Central memory CD4-positive, alpha-beta T cell (primary cell): ENCODE measurements at places on chromosomes 6 and 20.
A peak's percentile ranks its signal among the peaks of the same experiment; 100 is the strongest.

DNA sequence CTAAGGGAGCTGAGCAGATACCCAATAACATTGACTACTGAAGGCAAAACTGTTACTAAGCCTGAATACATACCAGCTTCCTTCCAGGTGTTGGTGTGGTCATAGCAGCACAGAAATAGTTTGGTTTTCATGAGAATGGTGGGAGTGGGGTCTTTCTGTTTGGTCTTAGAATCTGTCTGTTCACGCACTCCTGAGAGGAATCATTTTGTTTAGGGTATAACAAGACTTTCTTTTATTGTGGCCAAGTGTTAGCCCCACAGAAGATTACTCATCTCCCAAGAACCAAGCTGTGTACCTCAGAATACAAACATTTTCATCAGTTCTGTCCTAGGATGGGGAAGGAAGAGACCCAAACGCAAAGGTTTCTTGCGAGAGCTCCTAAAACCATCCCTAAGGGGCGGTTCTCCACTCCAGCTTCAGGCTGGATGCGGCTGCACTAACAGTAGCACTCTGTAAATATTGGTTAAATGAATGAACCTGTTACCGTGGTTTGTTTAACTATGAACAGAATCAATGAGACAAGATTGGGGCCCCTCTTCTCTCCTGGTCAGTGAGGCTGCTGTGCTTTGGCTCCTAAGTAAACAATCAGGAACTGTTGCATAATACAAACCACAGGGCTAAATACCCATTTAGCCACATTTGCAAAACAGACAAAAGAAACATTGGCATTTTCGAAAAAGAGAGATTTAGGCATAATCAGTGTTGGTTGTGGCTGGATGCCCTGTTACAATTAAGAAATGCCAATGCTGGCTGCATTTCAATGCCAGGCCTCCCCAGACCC, 44.9 kb downstream of the SNAP25 start:
- DNase-seq, result no peak

DNA sequence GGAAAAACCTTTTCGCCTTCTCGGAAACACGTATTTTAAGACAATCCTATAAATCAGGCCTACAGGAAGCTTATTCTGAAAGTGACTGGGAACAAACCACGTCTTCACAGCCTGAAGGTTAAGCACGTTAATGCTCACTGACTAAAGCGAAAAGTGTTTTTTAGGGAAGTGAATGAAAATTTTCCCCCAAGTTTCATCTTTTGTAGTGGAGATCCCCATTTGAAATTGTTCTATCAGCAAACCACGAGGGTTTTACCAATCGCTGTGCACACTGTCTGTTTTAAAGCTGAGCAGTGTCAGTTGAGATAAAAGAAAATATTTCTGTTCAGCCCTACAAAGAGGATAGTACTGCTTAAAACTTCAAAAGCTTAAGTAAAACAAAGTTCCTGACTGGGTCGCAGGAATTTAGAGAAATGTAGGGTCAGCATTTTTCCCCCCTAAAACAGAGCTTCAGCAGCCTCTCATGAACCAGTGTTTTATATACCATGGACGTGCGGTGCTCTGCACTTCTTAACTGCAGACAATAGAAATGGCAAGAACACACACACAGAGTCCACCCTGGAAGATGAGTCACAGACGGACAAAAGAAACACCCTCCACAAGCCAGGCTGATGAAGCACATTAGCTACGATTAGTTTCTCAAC, 34.9 kb downstream of the SLC22A23 start:
- no peak for DNase-seq

DNA sequence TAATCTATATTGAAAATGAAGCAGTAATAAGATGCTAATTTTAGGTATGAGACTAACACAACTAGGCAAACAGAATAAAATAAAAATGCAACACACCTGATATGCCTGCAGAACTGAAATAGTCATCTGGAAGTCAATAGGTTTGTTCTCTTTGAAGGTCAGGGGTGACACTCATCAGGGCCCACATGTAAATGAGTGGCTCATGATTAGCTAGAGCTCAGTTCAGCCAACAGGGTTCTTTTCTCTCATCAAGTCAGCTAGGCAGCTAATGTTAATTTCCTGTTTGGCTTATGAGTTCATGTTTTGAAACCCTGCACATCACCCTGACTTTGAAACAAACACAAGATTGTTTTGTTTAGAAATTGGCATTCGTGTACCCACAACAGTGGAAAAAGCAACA, 23.8 kb downstream of the SMLR1 start:
- DNase-seq, result no peak

DNA sequence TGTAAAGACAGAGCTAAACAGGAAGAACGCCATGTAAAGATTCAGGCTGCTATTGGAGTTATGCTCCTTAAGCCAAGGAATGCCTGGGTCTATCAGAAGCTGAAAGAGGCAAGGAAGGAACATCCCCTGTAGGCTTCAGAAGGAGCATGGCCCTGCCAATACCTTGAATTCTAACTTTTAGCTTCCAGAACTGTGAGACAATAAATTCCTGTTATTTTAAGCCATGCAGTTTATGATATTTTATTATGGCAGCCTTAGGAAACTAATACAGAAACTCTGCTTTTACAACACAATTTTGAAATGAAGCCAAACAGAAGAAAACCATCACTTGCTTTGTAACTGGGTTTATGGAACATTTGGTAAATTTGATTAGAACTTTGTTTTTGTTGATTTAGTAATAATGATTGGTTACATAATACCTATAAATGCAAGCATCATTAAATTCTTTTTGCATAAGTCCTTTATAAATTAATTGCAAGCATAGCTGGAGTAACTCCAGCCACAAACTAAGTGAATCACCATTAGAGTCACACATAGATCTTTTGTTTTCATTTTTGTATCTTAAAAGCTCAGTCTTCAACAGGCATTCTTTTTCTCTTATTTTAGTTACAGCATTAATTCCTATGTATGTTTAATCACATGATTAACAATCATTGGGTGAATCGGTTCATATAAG, 33.5 kb upstream of the TSPYL1 start:
- no peak for DNase-seq

- DNase-seq, result no peak
Measured at GRCh38 chr6:155256122-155256795, 7.6 kb upstream of the CLDN20 start.

DNA sequence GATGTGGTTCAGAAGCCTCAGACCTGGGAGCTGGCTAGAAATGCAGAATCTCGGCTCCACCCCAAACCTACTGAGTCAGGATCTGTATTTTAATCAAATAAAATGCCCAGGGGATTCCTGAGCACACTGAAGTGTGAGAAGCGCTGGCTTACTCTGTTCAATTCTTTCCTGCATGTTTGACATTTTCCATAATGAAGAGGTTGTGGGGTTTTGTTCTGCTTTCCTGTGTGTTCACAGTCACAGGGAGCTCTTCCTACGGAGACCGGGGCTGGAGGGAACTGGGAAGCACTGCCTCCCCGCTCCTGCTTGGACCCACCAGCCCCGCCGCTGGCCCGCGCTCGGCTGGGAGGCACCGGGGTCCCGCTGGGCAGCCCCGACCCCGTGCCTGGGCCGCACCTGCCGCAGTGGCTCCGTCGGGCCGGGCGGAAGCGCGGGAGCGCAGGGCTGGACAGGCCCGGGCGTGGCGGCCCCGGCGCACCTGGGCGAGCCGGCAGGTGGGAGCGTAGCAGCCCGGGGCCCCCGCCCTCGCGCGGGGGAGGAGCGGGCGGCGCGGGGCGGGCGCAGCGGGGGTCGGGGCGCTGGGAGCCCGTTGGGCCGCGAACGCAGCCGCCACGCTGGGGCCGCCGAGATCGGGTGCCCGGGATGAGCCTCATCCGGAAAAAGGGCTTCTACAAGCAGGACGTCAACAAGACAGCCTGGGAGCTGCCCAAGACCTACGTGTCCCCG, at the start of gene MAPK13:
TSS of gene MAPK13 (plus strand) at position 573 of the 726 bp plus-strand sequence. CDS start at position 643, 70 bp downstream.
- no peak for DNase-seq

DNA sequence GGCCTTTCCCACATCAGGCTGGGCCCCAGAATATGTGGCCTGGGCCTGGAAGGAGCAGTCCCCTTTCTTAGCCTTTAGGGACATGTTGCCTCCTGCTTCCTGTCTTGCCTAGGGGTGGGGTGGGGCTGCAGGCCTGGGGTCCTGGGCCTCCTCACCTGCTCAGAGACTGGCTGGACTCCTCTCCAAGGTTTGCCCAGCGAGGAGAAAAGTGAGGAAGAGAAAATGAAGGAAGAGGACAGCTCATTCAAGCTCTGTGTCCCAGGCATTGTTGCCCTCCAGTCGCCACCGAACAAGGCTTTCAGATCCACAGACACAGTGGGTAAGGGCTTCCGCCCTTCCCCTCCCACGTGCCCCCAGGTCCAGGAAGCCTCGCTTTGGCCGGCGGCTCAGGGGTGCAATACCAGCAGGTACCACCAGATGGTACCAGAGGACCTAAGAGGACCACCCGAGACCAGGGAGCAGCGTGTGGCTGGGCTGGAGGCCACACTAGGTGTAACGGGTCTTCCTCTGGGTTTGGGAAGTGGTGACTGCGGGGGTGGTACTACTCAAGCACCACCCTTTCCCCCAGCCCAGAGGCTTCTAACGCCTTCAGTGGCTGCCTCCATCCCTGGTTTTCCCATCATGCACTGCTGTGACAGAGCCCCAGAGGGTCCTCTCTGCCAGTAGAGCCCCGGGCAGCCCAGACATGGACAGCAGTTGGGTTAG, 5.5 kb upstream of the BAK1 start:
- peak; percentile 79 for DNase-seq

- DNase-seq, result no peak
Measured at GRCh38 chr6:56962441-56962840, 7.5 kb downstream of the BEND6 start.

GRCh38 chr6:44359973-44360372, 17.5 kb downstream of the SPATS1 start:
- no peak for DNase-seq

DNA sequence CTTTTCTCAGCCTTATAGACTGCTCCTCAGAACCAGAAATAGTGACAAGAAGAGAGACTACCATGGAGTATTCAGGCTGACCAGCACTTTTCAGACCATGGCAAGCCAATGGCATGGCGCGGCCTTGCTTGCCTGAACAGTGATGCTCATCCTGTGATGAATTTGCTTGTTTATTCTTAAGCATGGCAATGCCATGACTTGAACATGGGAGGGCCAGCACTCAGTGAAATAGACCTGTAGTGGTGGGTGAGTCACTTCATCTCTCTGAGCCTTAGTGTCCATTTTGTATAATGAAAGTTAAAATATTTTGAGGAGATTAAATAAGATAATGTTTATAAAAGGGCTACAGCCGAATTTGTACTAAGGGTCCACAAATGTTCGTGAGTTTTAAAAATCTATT, 79.1 kb downstream of the LRRC1 start:
- DNase-seq, result no peak

DNA sequence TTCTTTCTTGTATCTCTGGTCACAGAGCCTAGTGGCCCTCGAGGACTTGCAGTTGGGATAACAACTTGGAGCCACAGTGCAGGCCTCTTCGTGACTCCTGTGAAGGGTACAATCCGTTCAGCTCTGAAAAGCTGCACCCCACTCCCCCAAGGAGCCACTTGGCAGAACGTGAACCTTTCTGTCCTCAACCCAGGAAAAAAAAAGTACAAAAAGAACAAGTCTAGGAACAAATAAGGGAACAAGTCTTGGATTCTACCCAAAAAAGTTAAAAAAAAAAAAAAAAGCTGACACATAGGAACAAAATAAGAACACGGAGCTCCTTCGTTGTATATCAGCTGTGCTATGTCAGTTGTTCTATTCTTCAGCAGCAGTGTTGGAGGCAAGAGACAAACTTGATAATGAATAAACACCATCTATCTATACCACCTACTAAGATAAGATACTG, 77.9 kb upstream of the TULP1 start:
- no peak for DNase-seq

DNA sequence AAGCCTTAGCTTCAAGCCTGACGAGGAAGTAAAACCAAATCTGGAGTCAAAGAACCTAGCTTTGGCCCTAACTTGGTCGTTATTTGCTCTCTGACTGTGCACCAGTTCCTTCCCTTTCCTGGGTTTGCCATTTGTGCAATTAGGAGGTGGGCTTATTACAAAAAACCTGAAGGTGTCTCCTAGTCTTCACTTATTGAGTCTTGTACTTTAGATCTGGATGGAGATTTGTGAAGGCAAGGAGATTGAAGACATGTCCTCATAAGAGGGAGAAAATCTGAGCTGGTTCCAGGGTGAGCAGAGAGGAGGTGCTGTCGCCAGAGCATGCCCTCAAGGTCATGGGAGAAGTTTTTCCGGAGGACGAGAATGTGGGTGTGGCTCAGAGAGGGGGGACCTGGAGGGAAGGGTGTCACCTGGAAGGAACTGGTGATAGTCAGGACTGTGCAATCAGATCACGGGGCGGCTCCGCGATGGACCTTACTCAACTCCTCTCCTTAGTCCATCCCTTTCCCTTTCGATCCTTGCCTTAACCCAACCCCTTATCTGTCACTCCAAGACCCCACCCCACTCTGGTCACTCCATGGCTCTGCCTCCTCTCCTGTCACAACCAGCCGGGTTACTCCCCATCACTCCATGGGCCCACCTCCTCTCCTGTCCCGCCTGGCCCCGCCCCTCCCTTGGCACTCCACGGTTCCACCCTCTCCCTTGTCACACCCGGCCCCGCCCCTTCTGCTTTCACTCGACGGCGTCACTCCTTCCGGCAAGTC, 588 bp upstream of the ACSS2 start:
- DNase-seq, result no peak

DNA sequence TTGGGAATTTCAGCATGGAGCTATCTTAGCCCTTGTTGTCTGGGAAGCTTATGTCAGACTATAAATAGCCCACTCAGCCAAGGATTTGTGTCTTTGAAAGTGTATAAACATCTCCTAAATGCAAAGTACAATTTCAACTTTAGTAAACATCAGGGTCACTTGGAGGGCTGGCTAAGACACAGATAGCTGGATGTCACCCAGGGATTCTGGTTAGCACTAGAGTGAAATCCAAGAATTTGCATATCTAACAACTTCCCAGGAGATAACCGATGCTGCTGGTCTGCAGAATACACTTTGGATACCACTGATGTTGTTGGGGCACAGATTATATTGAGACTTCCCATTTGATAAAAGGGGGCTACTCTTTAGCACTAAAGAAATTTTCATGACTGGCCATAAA, 130.9 kb downstream of the PAX1 start:
- DNase-seq, result no peak

DNA sequence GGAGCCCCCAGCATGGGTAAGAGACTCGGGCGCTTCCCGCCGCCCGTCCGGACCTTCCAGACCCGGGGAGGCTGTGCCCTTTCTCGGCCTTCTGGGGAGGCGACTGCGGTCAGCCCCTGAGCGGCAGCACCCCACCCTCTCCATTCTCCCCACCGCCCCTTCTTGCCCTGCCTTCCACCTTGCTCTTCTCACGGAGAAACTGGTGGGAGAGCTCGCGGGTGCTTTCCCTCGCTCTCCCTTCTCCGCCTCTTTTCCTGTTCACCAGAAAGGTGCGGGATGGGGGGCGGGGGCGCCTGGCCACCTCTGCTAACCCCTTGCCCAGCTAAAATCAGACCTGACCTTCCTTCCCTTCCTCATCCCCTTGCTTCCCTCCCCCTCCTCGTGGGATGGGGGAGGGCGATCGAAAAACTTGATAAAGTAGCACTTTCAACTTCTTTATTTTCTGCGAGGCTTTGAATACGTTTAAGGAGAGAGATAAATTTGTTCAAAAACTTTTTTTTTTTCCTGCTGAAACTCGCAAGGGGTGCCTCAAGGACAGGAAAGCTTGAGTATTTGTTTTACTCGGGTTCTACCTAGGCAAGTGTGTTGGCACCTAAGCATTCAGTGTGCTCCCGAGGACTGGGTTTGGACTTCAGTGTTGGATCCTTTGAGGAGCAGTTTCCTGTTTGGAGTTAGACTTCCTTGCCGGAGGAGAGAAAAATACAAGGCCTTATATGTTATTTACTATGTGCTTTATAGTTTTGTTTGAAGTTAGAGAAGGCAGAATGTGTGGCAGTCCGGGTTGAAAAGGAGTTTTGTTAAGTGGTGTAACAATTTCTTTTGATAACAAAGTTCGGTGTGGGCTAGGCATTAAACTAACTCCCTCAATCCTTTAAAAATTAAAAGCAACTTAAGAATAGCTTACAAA, 897 bp downstream of the CD2AP start:
- peak; percentile 12 for DNase-seq
